ENCODE measurements at places on chromosomes 4 and X.

DNA sequence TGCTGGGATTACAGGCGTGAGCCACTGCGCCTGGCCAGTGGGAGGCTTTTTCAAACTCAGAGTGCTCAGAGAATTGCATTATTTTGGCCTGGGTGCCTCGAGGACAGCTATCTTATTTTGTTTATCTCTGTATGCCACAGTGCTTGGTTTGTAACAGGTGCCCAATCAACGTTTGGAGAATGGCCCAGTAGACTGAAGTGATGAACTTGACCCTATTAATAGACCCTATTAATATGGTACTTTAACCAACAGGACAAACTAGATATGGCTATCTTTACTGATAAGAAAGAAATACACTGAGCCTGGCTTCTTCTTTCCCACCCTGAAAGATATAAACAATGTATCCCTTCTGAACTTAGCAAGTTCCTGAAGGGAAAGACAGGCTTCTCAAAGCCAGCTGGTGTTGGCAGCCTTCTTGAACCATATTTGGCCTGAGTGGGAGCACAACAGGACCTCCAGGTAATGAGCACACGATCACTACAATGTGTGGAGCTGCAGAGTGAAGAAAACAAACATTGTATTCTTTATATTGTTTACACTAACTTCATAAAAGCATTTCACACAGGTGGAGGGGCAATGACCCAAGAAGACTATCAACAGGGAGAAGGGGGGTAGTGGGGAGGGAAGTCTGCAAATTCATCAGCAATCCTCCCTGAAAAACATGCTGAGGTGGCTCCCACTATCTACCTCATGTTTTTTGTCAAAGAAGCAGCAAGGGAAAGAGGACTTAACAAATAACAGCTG lies 41.7 kb downstream of the PRPS1 start:
- DNase-seq: no peak

- no peak for DNase-seq
These were observed 62.8 kb upstream of the NEIL3 start for GRCh38 chr4:177246641-177247584.

DNA sequence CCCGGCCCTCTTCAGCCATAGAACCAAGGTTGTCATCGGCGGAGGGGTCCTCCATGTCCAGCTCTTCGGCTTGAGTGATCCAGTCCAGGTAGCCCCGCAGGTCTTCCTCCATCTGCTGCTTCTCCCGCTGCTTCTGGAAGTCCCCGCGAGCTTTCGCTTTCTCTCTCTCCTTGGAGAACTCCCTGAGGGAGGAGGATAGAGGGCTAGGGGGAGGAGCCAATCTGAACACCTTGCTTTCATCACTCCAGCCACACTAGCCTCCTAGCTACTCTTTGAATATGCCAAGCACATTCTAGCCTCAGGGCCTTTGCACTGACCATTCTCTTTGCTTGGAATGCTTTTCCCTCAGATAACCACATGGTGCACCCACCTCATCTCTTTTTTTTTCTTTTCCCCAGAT lies 6.2 kb downstream of the CACNA1F start:
- DNase-seq: no peak

DNA sequence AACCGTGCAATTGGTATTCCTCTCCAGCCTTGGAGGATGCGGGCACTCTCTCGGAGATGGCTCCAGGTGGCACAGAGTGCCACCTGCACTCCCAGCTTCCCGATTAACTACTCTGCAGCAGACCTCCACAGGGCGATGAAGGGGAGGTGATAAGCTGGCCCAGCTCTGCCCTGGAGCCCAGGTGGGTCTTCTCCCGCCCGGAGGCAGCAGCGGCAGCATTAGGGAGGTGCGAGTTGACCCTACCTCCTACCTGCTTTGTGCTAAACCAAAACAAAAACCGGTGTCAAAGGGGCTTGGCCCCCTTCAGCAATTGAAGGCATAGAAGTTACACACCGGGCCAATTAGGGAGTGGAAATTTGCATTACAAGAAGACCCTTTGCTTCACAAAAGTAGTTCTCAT lies 137.4 kb upstream of the MAMLD1 start:
- no peak for DNase-seq

DNA sequence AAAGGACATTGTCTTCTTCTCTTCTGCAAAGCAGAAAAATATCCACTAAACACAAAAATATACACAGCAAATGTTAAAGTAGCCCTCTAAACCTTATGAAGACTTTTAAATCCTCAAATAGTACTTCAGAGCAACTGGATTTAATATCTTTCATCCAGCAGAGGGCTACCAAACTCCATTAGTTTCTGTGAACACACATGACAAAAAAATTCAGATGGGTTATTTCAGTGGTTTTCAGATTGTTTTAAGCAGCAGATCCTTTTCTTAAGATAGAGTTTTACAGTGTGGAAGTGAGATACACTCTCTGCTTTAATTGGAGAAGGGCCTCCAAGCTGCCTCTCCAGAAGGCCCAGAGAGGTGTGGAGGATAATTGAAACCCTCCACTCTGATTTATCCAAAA lies 56.7 kb downstream of the ANK2 start:
- no peak for DNase-seq

DNA sequence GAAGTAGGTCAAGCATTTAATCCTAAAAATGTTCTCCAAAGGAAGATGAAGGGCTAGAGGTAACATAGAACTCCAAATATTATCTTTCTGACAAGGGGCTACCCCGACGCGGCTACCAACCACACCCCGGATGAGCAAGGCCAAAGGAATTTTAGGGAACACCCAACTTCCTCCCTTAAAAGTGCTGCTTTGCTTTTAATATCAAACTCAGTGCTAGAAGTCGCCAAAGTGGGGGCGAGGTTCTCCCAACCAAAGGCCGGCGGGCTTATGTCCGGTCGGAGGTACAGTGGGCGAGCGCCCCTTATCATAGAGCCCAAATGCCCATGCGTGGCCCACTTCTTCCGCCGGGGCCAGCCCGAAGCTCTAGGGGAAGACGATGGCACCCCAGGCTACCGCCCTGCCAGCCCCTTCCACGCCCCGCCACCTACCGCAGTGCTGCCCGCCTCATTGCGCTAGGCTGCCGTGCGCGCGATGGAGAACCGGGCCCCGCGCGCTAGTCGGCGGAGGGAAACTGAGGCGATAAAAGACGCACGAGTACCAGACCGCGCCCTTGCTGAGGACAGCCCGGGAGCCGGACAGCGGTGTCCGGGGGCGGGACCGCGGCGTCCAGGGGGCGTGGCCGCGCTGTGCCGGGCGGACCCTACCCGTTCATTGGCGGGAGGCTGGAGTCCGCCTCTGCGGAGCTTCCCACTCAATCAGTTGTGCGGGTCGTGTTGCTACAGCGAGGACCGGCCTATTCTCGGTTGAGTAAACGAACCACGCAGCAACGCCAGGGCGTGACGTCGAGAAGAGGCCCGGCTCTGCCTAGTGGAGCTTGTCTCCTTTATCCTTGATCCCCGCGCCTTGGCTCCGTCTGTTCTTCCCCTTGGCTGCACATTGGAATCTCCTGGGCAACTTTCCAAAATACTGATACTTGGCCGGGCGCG lies at the start of gene ACOT9:
Gene ACOT9, minus strand, starts transcription at position 580 of the 926 bp plus-strand sequence. Its CDS starts 132 bp downstream, at position 448.
- peak; percentile 82 for DNase-seq

DNA sequence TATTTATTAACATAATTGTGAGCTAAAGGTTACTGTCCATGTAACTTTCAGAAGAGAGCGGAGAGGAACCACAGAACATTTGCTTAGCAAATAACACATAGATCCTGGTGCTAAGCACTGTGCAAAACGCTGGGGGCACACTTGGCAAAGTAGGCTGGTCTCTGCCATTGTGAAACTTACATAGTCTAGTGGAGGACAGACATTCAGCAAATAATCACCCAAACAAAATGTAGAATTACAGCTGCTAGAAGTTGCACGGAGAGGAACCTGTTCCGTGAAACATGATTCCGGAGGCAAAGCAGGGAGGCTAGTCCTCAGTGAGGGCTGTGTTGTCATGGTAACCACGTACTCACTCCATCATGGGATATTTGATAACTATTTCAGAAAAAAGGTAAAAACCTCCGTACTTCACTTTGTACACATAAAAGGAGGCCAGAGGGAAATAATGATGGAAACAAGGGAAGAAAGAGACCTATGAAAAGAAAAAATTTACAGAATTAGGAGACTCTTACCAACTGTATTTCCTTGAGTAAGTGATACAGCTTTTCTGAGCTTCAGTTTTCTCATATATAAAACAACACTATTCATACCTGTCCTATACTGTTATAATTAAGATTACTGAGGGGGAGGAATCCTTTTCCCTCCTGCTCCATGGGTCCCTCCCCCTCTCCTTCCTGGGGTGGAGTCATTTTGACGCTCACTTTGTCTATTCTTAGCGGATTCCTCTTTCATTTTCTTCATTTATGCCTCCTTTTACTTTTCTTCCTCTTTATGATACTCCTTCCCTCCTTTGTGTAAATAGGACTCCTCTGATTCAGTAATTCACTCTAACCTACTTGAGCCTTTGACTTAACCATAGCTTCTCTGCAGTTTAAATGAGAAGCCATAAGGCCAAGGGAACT lies 825 bp upstream of the RASGEF1B start:
- DNase-seq: peak; percentile 60

DNA sequence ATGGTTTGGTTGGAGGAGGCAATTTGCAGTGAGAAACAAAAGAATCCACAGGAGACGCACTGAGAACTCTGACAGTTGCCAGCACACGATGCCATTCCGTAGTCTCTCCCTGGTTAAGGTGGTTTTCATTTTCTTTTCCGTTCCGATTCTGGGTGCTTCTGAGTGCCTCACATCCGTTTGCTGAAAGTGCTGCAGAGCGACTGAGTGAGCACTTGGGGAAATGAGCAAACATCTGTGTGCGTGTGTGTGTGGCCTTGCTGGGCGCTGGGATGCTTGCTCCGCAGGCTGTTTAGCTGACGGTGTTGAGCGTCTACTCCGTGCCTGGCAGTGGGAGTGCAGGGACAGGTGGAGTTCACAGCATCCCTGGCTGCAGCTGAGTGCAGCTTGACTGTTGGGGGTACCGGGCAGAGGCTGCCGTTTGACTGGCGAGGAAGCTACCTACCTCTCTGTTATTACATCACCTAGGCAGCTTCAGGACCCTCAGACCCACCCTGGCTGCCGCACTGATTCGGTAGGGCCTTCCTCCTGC lies 49.3 kb downstream of the SORCS2 start:
- DNase-seq: no peak

DNA sequence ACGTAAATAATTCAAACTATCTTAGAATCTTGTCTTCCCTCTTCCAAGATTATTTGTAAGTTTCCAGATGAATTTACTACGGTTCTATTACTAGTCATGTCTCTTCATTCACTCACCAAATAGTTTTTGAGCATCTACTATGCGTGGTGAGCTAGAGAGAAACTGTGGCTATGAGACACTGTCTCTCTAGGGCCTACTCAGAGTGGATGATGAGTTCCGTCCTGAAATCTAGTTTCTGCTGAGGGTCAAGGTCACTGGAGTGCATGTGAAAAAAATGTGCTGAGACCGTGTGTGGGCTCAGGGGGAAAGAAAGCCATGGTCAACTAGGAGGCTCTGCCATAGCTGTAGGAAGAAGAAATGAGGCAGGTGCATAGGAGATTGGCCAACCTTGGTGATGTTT lies 320.2 kb upstream of the GATB start:
- no peak for DNase-seq

GRCh38 chr4:83230928-83231327 lies 53.7 kb downstream of the COQ2 start:
- DNase-seq: no peak

GRCh38 chr4:6622744-6623143 lies 17.7 kb upstream of the MRFAP1 start:
- no peak for DNase-seq

GRCh38 chr4:78621395-78621794 lies 69.8 kb downstream of the ANXA3 start:
- DNase-seq: no peak

GRCh38 chr4:2596611-2597010 lies 60.2 kb downstream of the FAM193A start:
- DNase-seq: no peak

GRCh38 chr4:127486248-127486647 lies 146.5 kb upstream of the INTU start:
- no peak for DNase-seq

- no peak for DNase-seq
These were observed 68.4 kb downstream of the LDB2 start for GRCh38 chr4:16830081-16830480.

DNA sequence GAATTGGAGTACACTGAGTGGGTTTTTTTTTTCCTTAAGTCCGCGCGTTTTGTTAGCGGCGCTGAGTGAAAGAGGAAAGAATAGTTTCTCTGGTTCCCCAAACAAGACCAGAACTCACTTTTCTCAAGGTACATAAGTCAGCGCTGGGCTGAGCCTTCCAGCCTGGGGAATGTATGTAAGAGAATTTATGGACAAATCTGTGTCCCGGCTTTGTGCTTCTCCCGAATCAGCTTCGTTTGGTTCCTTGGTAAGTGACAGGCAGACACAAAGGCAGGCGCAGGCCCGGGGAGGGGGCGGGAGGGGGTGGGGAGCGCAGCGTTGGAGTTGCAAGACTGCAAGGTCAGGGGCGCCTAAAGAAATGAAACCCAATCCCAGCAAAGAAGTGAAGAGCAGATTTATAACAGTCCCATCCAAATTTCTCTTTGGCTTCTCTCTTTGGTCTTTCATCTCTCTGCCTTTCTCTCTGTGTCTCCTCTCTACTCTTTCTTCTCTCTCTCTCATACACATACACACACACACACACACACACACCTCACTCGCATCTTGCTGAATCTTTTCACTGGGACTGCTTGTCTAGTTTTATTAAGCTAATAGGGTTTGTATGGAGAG lies 981 bp downstream of the TET2 start:
- no peak for DNase-seq

GRCh38 chr4:38939165-38939564 lies 71.6 kb downstream of the FAM114A1 start:
- no peak for DNase-seq

GRCh38 chrX:6568031-6568430 lies 33.1 kb upstream of the VCX3A start:
- DNase-seq: no peak

DNA sequence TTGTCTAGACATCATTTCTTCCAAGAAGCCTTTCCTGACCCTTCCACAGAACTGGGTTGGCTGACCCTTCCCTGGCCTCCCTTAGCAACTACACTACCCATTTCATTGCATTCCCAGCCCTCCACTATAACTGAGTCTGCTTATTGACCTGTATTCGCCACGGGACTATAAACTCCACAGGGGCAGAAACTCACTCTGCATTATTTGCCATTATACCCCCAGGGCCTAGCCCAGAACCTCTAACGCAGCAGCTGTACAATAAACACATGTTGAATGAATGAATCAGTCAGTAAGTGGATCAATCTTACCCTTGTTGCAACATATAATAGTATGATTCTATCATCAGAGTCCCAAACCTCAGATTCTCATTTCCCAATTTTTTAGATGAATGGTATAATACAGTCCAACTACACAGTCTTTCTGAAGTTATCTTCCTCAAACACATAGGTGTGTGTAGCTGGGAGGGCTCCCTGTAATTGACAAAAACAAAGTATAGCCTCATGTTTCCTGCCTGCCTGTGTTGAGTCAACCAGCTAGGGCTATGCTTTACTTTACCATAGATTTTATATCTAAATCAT lies 209.3 kb downstream of the CHIC2 start:
- DNase-seq: no peak
